ENCODE measurements at places on chromosomes 3 and 15.

- DNase-seq: no peak
Measured at GRCh38 chr3:87161013-87161412, 66.1 kb upstream of the CHMP2B start.

DNA sequence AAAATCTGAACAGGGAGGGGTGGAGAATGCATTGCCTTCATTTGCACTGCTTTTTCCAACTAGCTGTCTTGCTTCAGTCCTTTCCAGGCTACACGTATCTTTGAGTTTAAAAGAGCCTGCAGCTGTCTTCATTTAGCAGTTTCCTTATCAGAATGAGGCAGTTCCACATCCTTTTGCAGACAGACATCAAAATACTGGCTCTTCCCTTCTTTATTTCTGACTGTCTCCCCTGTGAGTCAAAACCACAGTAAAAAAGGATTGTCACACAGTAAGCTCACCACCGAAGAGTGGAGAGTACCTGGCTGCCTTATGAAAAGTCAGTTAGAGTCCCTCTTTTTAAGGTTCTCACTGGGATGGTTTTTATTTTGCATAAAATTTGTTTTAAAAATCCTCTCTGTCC is 205.5 kb upstream of the CD96 start:
- no peak for DNase-seq

GRCh38 chr3:99418709-99419108 is 219.7 kb upstream of the COL8A1 start:
- no peak for DNase-seq

- DNase-seq: no peak
Measured at GRCh38 chr15:92049290-92049989, 195.9 kb downstream of the SLCO3A1 start.

DNA sequence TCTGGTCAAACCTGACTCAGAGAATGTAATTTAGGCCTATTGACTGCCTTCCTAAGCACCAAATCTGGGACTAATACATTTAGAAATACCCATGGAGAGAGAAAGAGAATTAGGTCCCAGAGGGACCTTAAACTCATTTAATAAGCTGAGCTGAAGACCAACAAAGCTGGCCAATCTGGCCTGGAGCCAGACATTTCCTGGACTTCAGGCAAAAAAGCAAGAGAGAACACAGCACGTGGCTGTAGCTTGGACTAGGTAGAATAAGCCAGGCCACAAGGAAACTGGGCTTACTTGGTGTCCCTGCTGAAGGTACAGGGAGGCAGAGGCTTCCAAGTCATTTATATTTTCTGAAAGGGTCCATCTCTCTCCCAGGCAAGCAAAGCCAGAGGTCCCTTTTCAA is 88.1 kb downstream of the RTP4 start:
- no peak for DNase-seq

DNA sequence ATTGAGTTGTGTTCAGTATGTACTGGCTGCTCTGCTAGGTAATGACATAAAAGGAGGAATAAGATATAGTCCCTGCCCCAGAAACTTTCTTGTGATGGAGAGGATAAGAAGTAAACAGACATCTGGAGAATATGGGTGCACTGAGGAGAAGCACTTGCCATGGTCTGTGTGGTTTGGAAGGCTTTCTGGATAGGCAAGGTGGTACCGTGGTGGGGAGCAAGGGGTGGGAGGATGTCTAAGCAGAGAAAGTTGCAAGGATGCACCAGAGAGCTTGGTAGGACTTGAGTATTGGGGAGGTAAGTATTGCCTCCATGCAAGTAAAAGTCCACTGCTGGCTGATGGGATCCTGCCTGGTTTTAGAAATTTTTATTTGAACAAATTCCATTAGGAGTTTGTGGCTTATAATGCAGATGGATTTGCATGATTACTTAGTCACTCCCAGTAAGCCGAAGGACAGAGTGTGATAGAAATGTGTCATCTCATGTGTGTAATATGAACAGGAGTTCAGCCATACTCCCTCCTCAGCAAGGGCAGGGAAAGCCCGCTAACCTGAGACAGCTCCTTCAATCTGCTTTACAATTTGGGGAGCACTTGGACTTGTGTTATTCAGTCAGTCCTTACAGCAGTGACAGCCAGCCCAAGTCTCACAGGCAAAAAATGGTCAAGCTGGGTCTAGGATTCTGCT is 53.6 kb downstream of the CLSTN2 start:
- DNase-seq: no peak

DNA sequence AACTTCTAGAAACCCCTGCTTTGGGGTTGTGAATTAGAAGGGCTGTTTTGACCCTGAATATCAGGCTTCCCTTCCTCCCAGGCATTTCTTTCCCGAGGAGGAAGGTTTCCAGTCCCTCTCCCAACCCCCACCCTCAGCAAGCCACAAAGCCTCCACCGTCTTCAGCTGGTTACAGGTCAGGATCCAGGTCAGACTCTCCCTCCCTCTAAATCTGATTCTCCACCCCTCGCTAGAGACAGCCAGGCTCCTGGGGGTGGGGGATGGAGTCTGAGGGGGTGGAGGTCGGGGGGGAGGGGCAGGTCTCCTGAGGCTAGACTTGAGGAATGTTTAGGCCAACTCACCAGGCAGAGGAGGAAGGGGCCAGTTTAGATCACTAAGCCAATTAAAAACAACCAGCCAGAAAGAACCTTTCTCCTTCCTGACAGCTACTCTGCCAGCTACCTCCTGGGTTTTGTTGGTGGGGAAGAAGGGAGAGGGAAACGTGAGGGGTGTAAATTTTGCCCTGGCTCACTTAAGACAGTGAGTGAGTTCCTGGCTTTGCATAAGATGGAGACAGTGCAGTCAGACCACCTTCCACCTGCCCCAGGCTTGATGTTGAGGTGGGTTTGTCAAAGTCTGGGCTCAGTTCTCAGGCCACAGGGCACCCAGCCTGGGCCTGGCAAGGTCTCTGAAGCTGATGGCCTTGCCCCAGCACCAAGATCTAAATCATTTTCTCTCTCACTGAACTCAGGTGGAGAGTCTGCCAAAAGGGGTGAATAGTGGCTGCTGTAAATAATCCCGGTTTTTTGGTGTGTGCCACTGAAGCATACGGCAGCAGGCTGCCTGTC is 19.5 kb downstream of the BMF start:
- no peak for DNase-seq

GRCh38 chr15:70823196-70823595 is 30.8 kb downstream of the LARP6 start:
- no peak for DNase-seq

GRCh38 chr3:13258280-13258679 is 161.8 kb downstream of the NUP210 start:
- no peak for DNase-seq

- DNase-seq: no peak
Measured at GRCh38 chr3:25037049-25037547, 391.0 kb upstream of the RARB start.

- no peak for DNase-seq
Measured at GRCh38 chr3:74447221-74447620, 167.2 kb downstream of the CNTN3 start.

DNA sequence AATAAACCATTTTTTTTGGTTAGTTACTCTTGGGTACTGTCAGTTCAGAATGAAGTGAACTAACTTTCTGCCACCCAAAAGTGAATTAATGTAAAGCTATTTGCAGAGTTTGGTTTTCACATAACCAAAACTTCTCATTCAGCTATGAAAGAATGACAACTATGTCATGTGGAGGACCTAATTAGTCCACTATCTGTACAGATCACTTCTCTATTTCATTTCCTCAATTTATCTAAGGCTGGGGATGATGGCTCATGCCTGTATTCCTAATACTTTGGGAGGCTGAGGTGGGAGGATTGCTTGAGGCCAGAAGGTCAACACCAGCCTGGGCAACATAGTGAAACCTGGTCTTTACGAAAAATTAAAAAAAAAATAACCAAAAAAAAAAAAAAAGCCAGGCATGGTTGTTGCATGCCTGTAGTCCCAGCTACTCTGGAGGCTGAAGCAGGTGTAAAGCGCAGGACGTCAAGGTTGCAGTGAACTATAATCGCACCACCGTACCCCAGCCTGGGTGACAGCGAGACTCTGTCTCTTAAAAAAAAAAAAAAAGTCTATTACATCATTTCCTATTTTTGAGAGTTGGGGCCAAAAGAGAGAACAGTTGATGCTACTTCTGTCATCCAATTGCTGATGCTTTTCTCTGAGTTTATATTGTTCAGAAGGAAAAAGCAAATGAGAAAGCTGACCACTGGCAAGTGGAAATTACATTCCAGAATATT is 8.7 kb downstream of the HYPK start:
- no peak for DNase-seq

GRCh38 chr3:55774856-55775255 is 287.8 kb upstream of the WNT5A start:
- DNase-seq: no peak

DNA sequence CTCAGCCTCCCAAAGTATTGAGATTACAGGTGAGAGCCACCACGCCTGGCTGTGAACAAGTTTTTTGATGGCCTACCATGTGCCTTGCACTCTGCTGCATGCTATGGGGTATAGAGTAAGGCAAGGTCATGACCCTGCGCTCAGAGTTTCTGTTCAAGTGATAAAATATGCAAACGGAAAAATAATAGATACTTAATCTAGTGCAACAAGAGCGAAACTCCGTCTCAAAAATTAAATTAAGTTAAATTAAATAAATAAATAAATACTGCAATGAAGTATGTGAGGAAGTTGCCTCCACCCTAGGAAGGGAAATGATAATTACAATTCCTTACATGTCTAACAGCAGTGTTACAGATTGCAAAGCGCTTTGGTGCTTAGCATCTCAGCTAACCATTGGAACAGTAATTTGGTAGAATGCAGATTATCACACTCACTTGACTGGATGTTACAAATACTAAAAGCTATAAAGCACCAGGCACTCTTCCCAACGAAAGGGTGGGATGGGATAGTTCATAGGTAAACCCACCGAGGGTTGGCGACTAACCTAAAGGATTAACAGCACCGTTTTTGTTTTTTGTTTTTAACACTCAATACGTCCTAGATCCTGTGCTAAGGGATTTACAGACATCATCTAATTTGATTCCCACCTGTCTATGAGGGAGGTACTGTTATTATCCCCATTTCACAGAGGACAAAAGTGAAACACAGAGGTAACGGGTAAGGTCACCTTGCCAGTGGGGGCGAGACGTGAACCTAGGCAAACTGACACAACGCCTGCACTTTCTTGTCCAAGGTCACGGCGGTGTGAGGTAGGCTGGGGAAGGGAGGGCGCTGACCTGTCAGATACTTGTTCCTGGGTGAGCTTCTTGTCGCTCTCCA is 793 bp upstream of the FANCD2 start:
- DNase-seq: no peak

GRCh38 chr15:76010613-76011012 is 1.6 kb downstream of the NRG4 start:
- no peak for DNase-seq

GRCh38 chr15:58919232-58919631 is 14.2 kb downstream of the SLTM start:
- DNase-seq: no peak
